T-helper 17 cell (primary cell): ENCODE measurements at places on chromosomes 6 and 20. TPM values are rescaled to one million over a fixed set of nuclear protein-coding genes. Genes with fewer than 3 reads are reported as not detected.

GRCh38 chr6:162706232-162706631, 21.3 kb downstream of the PRKN start:
- DNase-seq, result no peak

DNA sequence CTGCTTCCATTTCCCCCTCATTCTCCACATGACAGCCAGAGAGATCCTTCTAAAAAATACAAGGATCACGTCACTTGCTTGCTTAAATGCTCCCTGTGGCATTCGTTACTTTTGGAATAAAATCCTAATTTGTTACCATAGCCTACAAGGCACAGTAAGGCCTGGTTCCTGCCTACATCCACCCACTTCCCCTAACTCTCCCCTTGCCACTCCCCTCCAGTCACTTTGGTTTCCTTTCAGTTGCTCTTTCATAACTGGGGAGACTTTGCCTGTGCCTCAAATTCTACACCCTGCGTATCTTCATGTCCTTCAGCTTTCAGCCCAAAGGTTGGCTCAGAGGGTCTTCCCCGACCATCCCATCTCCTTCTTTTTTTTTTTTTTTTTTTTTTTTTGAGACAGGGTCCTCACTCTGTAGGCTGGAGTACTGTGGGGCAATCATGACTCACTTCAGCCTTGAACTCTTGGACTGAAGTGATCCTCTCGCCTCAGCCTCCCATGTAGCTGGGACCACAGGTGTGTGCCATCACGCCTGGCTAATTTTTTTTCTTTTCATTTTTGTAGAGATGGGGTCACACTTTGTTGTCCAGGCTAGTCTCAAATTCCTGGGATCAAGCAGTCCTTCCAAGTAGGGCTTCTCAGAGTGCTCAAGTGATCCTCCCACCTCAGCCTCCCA, 12.5 kb downstream of the ID1 start:
- no peak for DNase-seq

GRCh38 chr6:36113703-36114102, 16.6 kb upstream of the MAPK13 start:
- DNase-seq, result no peak

DNA sequence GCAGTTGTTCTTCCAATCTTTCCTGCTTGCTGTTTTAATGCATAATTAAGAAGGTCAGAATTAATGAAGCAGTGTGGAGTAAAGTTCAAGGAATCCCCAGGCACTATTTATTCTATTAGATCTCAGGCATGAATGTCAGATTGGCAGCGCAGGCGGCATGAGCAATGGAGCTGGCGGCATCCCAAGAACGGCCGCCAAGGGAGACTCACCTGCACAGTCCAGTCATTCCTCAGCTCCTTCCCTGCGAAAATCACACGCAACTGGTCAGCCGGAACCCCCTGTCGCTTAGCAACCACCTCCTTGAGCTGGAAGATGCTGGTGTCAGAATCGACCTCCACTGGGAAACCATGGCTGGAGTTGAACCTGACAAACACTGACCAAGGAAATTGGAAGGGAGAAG, 284.5 kb downstream of the PRKN start:
- DNase-seq, result no peak

DNA sequence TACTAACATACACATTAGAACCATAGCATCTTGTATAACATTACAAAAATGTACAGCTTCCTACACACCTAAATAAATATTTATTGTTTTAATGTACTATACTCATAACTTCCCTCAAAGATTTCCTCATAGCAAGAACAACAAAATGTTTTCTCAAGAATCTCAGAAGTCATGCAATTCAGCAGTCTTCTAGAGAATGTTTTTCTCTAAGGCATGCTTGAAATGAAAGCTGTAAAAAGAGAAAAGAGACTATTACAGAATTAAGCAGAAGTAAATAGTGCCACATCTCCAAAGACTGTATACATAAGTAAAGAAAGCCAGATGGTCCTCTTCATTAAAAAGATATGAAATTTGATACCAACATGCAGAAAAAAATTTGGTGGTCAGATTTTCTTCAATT, 672.2 kb downstream of the EPM2A start:
- no peak for DNase-seq

DNA sequence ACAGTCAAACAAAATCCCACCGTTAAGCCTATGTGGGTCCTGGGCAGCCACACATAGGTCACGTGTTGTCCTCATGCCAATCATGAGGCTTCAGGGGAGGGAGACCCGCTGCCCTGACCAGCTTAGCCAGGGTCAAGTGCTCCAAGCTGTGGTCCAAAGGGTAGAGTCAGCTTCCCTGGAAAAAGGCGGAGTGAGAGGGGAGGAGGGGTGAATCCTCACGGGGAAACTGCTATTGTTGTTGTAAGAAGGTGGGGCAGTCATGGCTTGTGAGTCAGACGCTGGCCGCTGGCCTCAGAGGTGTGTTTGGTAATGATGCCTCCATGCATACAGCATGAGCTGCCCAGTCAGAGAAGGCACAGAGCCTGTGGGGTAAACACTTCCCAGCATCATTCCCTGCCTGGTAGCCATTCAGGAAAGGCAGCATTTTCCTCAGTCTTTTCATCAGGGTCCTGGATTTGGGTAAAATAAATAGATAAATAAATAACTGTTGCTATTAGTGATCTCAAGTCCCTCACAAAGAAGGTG, 8.7 kb downstream of the CST3 start:
- no peak for DNase-seq

GRCh38 chr6:37643851-37644672, 53.6 kb downstream of the MDGA1 start:
- no peak for DNase-seq

DNA sequence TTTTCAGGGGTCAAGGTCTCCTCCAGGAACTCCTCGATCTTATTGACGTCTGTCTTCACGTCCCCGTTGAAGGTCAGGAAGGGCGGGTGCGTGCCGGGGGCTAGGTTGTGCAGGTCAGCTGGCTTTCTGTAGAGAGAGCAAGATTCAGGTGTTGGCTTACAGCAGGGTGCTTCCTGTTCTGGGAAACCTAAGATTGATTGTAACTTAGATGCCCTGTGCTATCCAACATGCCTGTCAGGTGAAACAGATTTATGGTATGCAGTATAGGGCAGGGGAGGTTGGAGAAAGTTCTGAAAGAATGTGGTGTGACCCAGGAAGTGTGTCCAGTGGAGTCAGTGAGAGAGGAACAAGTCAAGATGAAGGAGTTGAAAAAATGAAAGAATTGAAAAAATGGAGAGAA, 66.4 kb downstream of the CLIC5 start:
- no peak for DNase-seq

GRCh38 chr20:36113036-36113435, 41.5 kb upstream of the EPB41L1 start:
- no peak for DNase-seq

- no peak for DNase-seq
Measured at GRCh38 chr20:23234311-23235078, 116.1 kb upstream of the NXT1 start.

DNA sequence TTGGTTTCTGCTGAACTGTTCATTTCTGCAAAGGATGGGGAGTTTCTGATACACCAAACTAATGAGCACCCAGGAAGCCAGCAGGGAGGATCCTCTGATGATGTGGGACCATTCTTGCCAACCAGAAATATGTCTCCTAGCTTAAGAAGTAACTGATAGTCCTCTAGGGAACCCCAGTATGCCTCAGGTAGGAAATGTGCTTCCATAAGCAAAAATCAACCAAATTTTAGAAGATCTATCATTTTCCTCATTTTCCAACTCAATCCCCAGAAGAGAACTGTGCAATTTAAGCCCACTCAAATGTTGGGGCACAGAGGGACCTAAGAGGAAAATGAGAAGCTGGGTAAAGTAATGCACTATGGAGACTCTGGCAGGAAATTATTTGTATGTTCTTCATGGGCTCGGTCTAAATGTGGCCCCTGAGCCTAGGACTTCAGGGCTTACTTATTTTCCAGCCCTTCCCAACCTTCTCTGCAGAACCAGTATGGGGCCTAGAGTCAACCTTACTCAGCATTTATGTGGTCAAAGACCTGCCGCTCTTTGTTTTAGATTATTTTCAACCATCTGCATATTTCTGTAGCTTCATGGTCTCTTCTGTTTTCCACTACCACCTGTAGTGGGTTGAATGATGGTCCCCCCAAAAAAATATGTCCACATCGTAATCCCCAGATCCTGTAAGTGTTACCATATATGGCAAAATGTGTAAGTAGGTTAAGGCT, 359.8 kb upstream of the CDH4 start:
- DNase-seq, result no peak

- no peak for DNase-seq
Measured at GRCh38 chr6:45116714-45117410, 211.3 kb upstream of the RUNX2 start.

- DNase-seq, result no peak
Measured at GRCh38 chr20:50278684-50279531, 88.3 kb downstream of the CEBPB start.

DNA sequence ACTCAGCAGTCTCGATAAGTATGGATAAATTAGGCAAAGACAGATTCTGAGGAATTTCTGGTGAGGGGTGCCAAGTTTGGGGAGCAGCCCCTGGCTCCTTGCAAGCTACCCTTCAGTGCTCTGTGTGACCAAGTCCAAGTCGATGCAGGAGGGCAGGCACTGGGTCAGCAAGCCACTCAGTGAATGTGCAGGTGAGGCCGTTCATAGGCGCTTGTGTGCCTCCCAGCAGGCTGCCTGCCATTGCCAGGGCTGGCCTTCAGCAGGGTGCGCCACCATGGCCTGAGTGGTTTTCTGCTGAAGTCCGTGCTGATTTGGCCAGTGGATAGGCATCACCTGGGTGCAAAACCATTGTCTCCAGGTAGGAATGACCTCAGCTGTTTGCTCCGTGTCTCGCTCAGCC, 3.3 kb upstream of the GNRH2 start:
- DNase-seq, result no peak

DNA sequence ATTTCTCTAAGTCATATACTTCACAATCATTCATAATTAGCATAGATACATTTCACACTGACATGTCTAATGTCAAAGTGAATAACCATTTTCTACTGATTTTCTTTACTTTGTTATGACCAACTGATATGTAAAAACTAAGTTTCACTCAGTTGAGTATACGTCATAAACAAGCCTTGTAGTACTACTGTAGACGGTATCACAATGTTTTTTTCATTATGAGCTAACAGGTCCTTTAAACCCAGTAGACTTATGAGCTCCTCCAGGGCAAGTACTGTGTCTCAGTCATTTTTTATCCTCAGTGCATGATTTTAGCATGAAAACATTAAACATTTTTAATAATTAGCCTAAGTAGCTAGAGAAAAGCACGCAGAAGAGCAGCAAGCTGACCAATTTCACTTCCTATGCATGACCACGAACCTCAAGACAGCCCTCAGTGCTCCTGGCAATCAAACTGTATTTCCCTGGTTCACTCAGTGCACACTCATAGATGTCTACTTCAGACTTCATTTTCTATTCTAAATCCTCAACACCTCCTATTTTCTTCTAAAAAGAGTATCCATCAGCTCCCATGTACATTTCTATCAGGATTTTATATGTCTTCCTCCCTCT, 32.0 kb upstream of the TFAP2D start:
- no peak for DNase-seq

DNA sequence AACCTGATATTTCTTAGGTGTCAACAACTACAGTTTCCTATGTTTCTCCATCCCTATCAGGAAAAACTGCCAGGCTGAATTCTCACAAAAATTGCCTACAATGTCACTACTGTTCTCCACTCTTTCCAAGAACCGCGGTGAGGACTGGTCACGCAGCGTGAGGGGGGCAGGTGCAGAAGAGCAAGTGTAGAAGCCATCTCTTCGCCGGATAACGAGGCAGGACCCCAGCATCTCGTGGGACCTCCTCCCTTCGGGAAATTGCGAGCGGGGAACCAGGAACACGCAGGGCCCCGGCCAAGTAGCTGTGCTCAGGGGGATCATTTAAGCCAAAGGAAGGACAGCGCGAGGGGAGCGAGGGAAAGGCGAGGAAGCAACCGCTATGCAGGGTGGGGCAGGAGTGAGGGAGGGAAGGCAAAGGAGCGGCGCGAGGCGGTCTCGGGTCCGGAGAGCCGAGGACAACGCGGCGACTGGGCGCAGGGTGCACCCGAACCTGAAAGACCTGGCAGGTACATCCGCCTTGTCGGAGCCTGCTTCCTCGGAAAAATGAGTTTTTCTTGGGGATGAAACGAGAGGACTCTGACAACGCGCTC, 559 bp downstream of the APMAP start:
- DNase-seq, result no peak

- DNase-seq, result no peak
Measured at GRCh38 chr6:17381424-17382147, 11.8 kb upstream of the CAP2 start.

DNA sequence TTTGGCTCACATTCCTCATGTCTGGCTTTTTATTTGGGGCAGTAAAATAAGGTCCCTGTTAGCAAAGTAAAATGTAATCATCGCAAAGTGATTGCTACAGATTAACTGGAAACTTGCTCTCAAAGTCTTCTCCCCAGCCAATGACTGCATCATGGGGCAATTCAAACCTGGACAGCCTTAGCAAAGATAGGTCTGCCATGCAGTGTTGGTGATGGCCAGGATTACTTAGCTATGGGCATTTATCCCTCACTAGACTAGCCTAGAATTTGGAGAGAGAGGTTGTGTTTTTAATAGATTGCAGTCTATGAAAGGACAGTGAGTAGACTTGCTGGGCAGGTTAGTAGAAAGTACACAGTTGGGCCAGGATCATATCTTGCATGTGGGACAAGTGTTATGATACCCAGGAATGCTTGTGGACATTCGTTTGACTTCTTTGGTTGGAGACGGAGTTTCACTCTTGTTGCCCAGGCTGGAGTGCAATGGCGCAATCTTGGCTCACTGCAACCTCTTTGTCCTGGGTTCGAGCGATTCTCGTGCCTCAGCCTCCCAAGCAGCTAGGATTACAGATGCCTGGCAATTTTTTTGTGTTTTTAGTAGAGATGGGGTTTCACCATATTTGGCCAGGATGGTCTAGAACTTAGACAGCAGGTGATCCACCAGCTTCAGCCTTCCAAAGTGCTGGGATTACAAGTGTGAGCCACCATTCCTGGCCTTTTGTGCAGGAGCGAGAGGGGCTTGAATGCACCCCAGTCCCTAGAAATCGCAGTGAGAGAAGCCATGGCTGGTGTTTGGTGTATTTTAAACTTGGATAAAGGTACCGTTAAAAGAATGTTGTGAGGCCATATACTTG, 3.4 kb downstream of the RPS12 start:
- no peak for DNase-seq

GRCh38 chr6:160221423-160221822, 37.2 kb downstream of the SLC22A2 start:
- DNase-seq, result no peak

GRCh38 chr20:6829510-6830116, 62.1 kb downstream of the BMP2 start:
- DNase-seq, result no peak

GPLD1 gene
- 0.40 TPM for total RNA-seq

TMC2 gene
- total RNA-seq, result not detected

BPIFA1 gene
- total RNA-seq, result not detected

TAF4 gene
- 17.8 TPM for total RNA-seq

TMEM217 gene
- total RNA-seq, result 2.0 TPM

SPAG4 gene
- 15.7 TPM for total RNA-seq

DEFB126 gene
- total RNA-seq, result not detected

BPIFB4 gene
- not detected for total RNA-seq

SIRPB2 gene
- 1.8 TPM for total RNA-seq

HFE gene
- total RNA-seq, result 2.4 TPM

PAK5 gene
- not detected for total RNA-seq
